ENCODE measurements at places on chromosomes 1 and 21. TPM values are rescaled to one million over a fixed set of nuclear protein-coding genes. Genes with fewer than 3 reads are reported as not detected.
A peak's percentile ranks its signal among the peaks of the same experiment; 100 is the strongest.

GATAD2B gene
- polyA plus RNA-seq: 22.6 TPM

DNA sequence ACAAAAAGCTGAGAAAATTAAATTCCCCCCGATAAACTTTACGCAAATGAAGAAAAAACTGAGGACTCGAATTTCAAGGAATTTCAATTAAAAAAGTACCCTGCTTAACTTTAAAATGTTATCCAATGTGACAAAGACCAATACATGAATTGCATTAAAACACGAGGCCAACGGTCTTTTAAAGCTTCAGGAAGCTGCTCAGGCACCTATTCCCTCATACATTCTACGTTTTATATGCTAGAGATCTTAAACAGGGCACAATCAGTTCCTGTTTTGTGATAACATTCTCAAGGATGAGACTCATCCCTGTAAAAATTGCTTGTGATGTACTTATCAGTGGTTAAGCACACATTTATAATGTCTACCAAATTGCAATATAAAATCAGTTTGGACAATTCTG lies 3.0 kb downstream of the YOD1 start:
- DNase-seq: no peak

- DNase-seq: no peak
Measured at GRCh38 chr1:240693036-240693435, 81.1 kb upstream of the GREM2 start.

GRCh38 chr1:163173121-163173520 lies 29.6 kb downstream of the RGS5 start:
- no peak for DNase-seq

- no peak for DNase-seq
Measured at GRCh38 chr1:211634461-211634860, 41.0 kb downstream of the NEK2 start.

DNA sequence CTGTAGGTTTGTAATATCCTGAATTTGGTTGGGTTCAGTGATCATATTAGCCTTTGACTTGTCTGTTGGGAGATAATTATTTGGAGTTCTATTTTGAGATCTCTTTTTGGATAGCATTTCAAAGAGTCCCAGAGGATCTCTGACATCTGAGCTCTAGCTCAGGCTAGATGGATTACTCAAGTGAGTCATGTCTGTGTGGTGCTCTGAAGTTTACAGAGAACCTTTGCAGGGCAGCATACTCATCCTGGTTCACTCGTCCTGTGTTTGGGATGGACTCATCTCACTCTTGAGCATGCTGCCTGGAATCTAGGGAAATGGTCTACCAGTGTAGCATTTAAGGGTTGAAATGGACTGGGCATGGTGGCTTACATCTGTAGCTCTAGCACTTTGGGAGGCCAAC lies 29.4 kb upstream of the BMP8A start:
- DNase-seq: no peak

DNA sequence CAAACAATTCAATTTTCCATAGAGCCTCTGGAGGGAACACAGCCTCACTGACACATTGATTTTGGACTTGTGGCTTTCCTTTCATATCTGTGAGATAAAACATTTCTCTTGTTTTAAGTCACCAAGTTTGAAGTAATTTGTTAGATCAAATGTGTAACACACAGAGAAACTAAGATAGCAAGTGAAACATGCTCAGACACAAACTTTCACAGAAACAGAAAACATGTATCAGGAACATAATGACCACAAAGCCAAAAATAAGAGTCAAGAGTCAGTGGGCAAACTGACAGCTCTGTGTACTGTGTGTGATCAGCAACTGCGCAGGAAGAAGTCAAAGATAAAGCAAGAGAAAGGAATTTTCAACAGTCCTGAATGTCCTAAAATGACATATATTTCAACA lies 1237.5 kb downstream of the AMY1C start:
- no peak for DNase-seq

GRCh38 chr1:2384941-2385481 lies 6.3 kb downstream of the MORN1 start:
- DNase-seq: no peak

GRCh38 chr1:203569490-203570318 lies 56.9 kb upstream of the ATP2B4 start:
- DNase-seq: no peak

- peak; percentile 7 for DNase-seq
Measured at GRCh38 chr1:196115646-196116045, 492.6 kb downstream of the KCNT2 start.

DNA sequence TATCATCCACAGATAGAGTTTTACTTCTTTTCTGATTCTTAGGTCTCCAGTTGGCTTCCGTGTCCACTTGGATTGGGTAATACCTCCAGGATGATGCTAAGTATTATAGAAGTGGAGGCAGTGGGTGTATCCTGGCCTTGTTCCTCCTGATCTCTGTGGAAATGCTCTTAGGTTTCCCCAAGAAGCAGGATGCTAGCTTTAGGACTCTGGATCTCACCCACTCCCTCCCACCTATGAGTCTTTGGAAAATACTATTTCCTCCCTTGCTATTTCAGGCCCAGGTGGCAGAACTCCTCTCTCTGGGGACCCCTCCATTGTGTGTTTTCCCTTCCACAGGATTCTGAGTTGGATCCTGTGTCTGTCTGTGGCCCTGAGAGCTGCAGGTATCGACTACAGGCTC lies 86.7 kb downstream of the SIM2 start:
- DNase-seq: no peak

SLC1A7 gene
- 0.26 TPM for polyA plus RNA-seq

DNA sequence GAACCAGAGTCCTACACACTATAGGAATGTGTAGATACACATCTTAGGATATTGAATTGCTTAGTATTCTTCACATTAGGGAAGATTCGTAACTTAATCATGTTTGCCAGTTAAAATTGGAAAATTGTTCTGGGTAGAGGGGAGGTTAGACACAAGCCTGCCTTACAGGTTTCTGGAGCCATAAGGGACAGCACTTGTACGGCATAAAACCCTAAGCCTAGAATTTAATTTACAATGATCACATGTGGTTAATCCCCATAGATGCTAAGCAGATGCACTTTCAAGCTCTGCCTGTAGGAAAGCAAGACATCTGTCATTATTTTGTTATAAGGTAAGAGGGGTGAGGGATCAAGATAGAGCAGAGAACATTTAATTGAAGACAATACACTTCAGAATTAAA lies 820.7 kb downstream of the NCAM2 start:
- no peak for DNase-seq

S100A2 gene
- 9.8 TPM for polyA plus RNA-seq

LGR6 gene
- 0.71 TPM for polyA plus RNA-seq

GRCh38 chr1:179021873-179022272 lies 3.8 kb upstream of the FAM20B start:
- DNase-seq: no peak

DNA sequence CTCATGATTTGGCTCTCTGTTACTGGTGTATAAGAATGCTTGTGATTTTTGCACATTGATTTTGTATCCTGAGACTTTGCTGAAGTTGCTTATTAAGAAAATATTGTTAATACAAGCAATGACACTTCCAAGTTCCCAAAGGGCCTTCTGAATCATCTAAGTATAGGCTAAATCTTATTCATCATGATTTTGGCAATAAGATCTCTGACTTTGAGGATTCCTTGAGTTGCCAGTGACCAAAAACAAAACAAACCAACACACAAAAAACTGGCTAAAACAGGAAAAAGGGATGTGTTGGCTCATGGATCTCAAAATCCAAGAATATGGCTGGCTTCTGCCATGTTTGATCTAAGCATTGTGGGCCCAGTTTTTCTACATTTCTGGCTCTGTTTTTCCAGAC lies 163.4 kb downstream of the HHIPL2 start:
- DNase-seq: no peak

PCNX2 gene
- polyA plus RNA-seq: 12.0 TPM

DNA sequence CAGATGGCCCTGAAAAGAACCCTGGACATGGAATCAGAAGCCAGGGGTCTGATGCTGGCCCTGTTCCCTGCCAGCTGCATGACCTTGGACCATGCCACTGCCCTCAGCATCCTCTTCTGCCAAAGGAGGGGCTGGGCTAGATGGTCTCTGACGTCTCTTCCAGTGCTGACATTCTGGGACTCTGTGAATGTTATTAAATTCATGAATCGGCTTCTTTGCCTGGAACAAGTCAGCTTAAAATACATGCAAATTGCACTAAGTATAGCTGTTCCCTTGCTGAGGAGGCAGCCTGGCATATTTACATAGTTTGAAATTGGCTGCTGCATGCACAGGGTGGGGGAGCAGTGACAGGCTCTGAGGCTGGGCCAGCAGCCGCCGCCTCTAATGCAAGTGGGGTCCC lies 23.8 kb downstream of the KCNA2 start:
- no peak for DNase-seq

GRCh38 chr1:58748666-58749065 lies 35.2 kb downstream of the JUN start:
- no peak for DNase-seq

DNA sequence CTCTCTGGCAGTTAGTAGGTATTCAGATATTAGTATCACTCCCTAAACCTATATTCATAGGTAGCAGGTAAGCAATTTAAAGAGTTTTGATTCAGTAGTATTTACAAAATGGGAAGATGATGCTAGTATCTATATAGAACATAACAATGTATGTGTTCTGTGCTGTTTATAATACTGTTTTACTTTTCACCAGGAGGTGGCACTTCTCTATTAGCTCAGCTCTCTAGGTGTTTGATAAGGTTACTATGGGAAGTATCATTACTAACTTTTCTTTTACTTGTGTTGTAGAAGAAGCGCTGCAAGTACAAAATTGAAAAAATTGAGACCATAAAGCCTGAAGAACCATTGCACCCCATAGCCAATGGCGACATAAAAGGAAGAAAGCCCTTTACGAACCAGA lies 49.4 kb upstream of the FASLG start:
- DNase-seq: no peak

GRCh38 chr1:35894183-35894582 lies 11.2 kb downstream of the AGO1 start:
- DNase-seq: no peak

MTARC2 gene
- polyA plus RNA-seq: 55.4 TPM

ITGB3BP gene
- polyA plus RNA-seq: 58.6 TPM

FCRL5 gene
- polyA plus RNA-seq: 0.14 TPM

FLG2 gene
- 0.04 TPM for polyA plus RNA-seq

GRCh38 chr1:94335950-94336349 lies 82.2 kb upstream of the ABCD3 start:
- DNase-seq: peak; percentile 60

ILF2 gene
- 319 TPM for polyA plus RNA-seq

HDGF gene
- polyA plus RNA-seq: 282 TPM

DNA sequence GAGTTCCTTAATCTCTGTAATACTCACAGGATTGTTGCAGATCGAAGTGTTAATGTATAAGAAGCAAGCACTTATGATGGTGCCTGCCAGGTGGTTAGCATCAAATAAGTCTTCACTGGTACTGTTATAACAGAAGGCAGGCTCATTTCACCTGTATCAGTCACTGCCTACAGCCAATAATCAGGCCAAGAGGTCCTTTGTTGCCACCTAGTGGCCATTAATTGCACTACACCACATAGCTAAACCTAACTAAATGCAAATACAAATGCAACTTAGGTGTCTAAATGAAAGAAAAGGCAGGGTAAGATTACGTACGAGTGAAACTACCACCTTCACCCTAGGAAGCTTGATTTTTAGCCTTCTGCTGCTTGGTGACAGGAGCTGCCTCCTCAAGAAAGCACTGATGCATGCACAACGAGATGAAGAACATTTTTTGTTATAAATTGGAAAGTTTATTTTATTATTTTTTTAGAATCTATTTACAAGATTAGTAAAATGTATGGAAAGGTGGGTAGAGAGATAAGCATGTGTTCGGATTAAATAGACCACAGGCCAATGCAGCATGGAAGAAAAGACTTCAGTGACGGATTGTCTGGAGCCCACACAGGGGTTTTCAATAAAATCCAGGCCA lies 334.8 kb upstream of the CAMK1G start:
- no peak for DNase-seq

GRCh38 chr1:112395821-112396652 lies at the start of gene CTTNBP2NL:
CTTNBP2NL (plus strand) TSS chr1:112396214; CDS start chr1:112416166, 19,952 bp downstream.
- DNase-seq: peak; percentile 95

GRCh38 chr1:109886827-109887226 lies 23.8 kb upstream of the CSF1 start:
- no peak for DNase-seq
